ENCODE measurements at places on chromosomes 2 and 18.

DNA sequence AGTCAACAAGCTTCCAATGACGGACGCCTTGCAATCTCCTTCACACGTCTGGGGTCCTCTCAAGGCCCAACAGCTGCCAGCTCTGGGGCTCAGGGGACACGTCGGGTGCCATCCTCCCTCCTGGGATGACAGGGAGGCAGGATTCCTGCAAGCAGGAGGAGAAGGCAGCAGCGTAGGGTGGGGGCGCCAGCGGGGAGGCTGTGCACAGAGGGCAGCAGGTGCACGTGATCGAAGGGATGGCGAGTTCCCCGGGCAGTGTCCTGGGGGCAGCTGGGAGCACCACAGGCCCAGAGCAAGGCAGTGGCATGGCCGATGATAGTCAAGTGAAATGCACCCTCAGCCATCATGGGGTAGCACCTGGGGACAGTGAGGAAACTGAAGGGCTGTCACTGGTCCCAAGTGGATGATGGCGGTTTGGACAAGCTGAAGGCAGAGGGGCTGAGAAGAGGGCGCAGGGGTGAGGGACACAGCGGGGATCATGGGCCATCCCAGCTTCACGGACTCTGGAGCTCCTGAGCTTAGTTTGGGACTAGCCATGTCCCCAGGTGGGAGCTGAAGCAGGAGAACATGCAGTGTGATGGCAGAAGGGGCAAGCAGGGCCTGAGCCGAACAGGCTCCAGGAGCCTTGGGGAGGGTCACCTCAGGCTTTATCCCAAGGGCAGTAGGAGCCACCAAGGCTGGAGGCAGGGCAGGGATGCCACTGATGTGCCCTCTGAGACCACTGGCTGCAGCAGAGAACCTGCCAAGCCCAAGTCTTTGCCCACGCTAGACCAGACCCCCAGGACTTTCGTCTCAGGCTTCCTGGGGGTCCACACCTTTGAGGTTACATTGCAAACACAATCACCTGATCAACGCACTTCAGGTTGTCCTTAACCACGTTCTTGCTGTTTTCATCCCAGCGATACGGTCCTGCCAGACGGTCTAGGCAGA lies 16.3 kb upstream of the SNED1 start:
- DNase-seq, result no peak

- no peak for DNase-seq
Measured at GRCh38 chr18:31454066-31454708, 6.6 kb downstream of the DSG3 start.

- DNase-seq, result no peak
Measured at GRCh38 chr2:207403141-207403540, 126.6 kb upstream of the CREB1 start.

DNA sequence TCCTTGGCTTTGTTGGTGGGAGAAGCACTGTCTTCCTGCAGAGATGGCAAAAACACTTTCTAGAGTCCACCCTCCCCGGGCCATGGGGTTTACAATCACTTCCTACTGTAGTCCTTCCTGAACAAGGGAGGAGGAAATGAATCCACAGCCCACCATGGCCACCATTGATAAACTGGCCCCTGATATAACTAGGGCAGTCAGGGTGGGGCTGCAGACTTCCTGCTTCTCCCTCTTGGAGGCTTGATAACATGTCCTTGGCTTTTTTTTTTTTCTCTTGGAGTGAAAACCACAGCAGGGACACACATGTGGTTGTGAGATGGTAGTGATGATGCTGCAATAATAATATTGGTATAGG lies 437.8 kb downstream of the ZNF521 start:
- DNase-seq, result no peak

- DNase-seq, result no peak
Measured at GRCh38 chr2:113124181-113124961, 3.0 kb upstream of the IL1RN start.

- DNase-seq, result no peak
Measured at GRCh38 chr2:177322801-177323261, 58.3 kb upstream of the NFE2L2 start.

- DNase-seq, result no peak
Measured at GRCh38 chr2:232421189-232421785, 14.6 kb downstream of the ALPG start.
